ENCODE measurements at places on chromosomes 2 and 18.

DNA sequence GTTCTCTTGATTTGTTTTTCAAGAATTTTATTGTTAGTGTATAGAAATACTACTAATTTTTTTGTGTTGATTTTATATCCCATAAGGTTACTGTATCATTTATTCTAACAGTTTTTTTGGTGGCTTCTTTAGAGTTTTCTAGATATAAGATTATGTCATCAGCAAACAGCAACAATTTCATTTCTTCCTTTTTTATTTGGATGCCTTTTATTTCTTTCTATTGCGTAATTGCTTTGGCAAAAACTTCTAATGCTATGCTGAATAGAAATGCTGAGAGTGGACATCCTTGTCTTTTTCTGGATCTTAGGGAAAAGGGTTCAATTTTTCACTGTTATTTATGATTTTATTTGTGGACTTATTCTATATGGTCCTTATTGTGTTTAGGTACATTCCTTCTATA is 298.8 kb downstream of the RPRM start:
- no peak for DNase-seq

DNA sequence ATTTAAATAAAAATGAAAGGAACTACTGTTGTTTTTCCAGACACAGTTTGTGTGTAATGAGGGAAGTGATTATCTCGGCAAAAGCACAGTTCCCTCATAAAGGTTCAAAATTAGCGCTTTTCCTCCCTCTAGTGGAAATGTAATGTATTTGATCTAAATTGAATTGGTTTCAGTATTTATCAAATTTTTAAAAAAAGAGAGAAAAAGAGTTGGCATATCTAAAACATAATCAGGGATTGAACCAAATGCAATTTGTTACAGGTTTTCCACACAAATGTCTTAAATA is 37.5 kb downstream of the CMPK2 start:
- no peak for DNase-seq

GRCh38 chr2:220276741-220277444 is 649.5 kb downstream of the SLC4A3 start:
- DNase-seq, result no peak

DNA sequence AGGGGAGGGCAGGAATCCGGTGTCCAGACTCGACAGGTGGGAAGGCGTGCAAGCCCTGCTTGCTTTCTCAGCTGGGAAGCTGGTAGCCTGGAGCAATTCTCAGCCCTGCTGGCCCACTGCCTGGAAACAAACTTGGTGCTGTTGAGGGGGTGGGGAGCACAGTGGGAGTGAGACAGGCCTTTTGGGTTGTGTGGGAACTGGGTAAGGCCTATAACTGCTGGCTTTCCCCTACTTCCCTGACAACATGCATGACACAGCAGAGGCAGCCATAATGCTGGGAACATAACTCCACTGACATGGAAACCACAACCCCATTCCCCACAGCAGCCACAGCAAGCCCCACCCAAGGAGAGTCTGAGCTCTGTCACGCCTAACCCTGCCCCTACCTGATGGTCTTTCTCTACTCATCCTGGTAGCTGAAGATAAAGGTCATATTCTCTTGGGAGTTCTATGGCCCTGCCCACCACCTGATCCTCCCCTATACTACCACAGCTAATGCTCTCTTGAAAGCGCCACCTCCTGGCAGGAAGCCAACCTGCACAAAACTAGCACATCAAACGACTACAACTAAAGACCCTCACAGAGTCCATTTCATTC is 122.9 kb upstream of the ACVR1C start:
- no peak for DNase-seq

DNA sequence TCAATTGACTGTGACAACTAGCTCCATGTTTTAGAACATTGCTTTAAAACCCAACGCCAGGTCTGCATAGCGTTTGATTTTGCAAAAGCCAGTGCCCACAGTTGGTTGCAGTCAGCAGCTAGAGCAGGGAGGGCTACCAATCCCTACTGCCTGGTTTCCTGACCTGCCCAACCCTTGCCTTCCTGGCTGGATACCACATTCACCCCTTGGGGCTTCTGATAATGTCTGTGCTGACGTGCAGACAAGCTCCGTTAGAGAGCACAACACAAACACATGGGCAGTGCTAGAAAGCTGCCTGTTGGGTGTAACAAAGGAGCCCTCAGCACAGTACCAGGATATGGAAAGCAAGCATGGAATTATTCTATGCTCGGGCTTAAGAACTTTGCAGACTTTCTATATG is 71.4 kb upstream of the THSD7B start:
- no peak for DNase-seq

DNA sequence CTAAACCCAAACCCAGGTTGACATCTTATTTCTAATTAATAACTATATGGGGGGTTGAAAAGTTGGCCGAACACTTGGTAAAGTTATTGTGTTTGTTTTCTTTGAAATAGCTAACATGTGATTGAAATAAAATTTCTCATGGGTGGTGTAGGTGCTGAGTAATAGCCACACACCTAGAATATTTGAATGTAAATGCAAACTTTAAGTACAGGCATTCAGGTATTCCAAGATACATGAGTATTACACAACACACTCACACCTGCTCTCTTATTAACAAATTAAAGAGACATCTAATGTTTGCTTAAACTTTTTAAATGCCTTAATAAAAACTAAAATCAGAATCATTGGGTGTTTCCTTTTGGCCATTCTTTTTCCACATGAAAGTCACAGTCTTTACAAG is 165.5 kb downstream of the EHBP1 start:
- DNase-seq, result no peak

- DNase-seq, result peak; percentile 75
Measured at GRCh38 chr2:95728878-95729596, 137.2 kb downstream of the TRIM43 start.

- DNase-seq, result no peak
Measured at GRCh38 chr2:16625759-16626158, 39.9 kb downstream of the CYRIA start.

- no peak for DNase-seq
Measured at GRCh38 chr2:216721141-216721540, 25.8 kb upstream of the IGFBP5 start.
